ENCODE measurements at places on chromosomes 7 and 10.

- DNase-seq, result no peak
Measured at GRCh38 chr10:132301371-132302330, 6.1 kb downstream of the STK32C start.

GRCh38 chr10:100913470-100913865 lies 705 bp downstream of the SLF2 start:
- DNase-seq, result no peak

GRCh38 chr7:134121632-134122139 lies 5.5 kb upstream of the LRGUK start:
- no peak for DNase-seq

DNA sequence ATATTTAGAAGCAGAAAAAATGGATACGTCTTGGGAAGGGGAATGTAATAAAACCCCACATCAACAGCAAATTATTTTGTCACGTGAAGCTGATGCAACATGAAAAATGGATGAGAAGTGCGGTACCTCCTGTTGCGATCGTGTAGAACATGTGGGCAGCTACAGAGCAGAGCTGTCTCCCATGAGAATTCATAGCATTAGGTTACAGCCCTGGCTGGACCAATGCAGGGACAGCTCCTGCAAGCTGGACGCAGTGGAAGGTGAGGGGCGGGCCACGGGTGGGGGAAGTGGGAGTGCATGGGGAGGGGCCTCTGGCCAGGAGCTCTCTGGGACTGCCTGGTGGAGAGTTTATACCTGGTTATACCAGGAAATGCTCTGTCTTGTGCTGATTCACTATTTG lies 120.3 kb downstream of the GATA3 start:
- no peak for DNase-seq

All from activated CD4-positive, alpha-beta T cell treated with anti-CD3 and anti-CD28 coated beads, Interleukin-10, Interleukin-2, amounts not matched to agents 100 ng/mL and 50 ng/mL, durations not matched to agents 16 hours and 8 hours (primary cell).